Osteoblast (primary cell): ENCODE measurements at places on chromosomes 13 and 19. TPM values are rescaled to one million over a fixed set of nuclear protein-coding genes. Genes with fewer than 3 reads are reported as not detected.

DNA sequence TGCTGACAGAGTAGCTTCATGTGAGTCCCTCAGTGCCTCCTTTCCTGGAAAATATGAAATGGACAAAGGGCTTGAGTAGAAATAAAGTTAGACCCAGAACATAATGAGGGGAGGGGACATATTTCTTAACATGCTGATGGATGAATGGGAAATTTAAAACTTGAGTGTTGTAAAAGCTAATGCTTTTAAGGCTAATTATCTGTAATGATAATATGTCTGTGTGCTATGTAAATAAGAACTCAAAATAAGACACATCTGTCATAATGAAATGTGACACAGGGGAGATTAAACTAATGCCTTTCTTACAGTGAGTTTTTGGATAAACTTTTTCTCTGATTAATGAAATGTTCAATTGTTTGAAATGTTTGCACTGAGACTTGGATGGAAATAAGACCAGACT is 65.8 kb upstream of the RFXAP start:
- no peaks in the 10 kb centered on the region for H3K36me3 ChIP-seq

DNA sequence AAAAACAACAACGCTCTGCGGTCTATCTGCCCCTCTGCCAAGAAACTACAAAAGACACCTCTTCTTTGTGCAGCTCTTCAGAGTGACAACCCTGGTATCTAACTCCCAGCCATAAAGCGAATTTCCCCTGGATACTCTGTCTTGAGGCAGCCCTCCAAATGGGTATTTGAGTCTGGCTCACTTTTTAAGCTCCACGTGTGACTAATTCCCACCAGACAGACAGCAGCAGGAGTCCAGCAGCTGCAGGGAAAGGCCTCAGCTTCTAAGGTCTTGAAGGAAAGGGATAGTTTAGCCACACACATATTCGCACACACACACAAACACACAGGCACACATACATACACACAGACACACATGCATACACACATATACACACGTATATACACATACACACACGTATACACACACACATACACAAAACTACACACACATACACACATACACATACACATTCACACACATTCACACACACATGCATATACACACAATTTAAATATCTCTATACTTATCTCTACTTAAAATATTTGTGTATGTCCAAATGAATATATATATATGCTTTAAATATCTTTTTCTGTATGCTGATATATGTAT is 188.8 kb downstream of the TSHZ3 start:
- DNase-seq, result no peak
- no peaks in the 10 kb centered on the region for H3K36me3 ChIP-seq
- H3K27me3 ChIP-seq, result no peaks in the 10 kb centered on the region
- no peak overlapping the region for H3K4me3 ChIP-seq
- peaks cover 3% of the 10 kb centered on the region for H3K4me1 ChIP-seq

Gene PBX4
- 0.36 and 0.88 TPM in 2 replicates for total RNA-seq

GRCh38 chr19:34148658-34149185 is 23.6 kb upstream of the LSM14A start:
- no peak for DNase-seq
- H3K27me3 ChIP-seq, result no peaks in the 10 kb centered on the region
- no peaks in the 10 kb centered on the region for H3K36me3 ChIP-seq
- H3K4me1 ChIP-seq, result no peaks in the 10 kb centered on the region

Gene ACP5
- 0.59 and 2.5 TPM in 2 replicates for total RNA-seq

Gene CPAMD8
- total RNA-seq, result 0.29 and 0.36 TPM in 2 replicates
